Activated T-cell treated with anti-CD3 and anti-CD28 coated beads for 24 hours (primary cell): ENCODE measurements at places on chromosomes 1 and 21.
A peak's percentile ranks its signal among the peaks of the same experiment; 100 is the strongest.

GRCh38 chr21:31030367-31031106 is 7.7 kb downstream of the KRTAP19-8 start:
- DNase-seq, result no peak

DNA sequence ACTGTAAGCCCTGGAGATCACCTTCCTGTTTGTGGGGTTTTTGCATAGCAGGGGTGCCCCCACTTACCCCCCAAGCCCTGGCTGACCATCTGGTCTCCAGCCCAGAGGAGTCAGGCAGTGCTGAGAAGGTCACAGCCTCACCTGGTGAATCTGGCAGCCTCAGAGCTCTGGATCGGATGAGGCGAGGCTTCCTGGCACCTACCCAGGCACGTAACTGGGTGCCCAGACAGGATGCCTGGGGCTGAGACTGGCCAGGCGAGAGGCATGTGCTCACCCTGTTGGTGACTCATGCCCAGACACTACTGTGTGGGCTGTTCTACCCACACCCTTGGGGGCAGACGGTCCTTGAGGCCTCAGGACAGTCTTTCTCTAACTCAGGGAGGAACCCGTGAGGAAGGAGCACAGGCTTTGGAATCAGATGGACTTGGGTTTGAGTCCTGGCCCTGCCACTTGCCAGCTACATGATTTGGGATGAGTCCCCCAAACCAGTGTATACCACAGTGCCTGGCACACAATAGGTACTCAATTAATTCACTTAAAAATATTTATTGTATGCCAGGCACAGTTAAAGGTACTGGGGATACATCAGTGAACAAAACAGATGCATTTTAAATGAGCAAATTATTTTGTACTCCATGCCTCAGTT is 15.1 kb upstream of the PADI3 start:
- DNase-seq, result no peak

GRCh38 chr1:226223157-226223785 is at the start of gene MIXL1:
TSS of gene MIXL1 (plus strand) at chr1:226223664. CDS start at chr1:226223682, 18 bp downstream.
- DNase-seq, result no peak

GRCh38 chr1:23836037-23836436 is 10.8 kb upstream of the HMGCL start:
- no peak for DNase-seq

GRCh38 chr1:6357243-6357936 is 36.2 kb downstream of the ACOT7 start:
- DNase-seq, result no peak

- no peak for DNase-seq
Observed at GRCh38 chr21:30186242-30186641, 19.6 kb upstream of the CLDN17 start.

- DNase-seq, result no peak
Observed at GRCh38 chr1:187819086-187819485, 990.3 kb downstream of the PLA2G4A start.

- DNase-seq, result no peak
Observed at GRCh38 chr1:162347281-162347680, 29.4 kb downstream of the SPATA46 start.

GRCh38 chr1:102790997-102791396 is 317.3 kb downstream of the COL11A1 start:
- no peak for DNase-seq

GRCh38 chr1:105210747-105211146 is 1461.0 kb downstream of the AMY1C start:
- no peak for DNase-seq

DNA sequence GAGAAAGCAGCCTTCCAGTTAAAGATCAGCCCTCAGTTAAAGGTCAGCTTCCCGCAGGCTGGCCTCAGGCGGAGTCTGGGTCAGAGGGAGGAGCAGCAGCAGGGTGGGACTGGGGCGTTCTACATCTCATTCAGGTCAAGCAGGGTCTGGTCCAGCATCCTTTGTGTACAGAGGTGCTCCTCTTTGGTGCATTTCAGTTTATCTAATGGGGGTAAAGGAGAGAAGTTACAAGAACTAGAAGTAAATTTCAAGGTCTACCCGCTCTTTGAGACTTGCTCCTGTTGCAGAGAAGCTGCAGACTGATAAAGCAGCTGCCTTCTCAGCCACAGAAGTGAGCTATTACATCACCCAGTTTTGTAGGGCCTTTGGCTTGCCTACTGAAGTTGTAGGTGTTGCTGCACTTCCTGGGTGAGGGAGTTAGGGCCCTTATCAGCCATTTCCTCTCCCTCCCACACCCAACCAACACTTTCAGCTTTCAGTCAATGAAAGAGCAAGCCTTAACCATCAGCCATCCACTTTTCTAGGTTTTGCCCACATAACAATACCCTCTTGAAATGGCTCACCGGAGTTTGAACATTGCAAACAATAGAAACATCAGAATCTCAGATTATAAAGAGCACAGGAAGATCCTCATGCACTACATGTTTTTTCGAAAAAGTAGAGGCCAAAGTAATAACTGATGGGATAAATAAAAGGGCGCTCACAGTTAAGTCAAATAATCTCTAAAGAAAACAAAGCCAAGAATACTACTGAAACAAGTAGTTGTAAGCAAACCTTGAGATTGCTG is 2.8 kb upstream of the NUP210L start:
- DNase-seq, result peak; percentile 61

- DNase-seq, result no peak
Observed at GRCh38 chr1:83631851-83632250, 367.1 kb downstream of the TTLL7 start.

DNA sequence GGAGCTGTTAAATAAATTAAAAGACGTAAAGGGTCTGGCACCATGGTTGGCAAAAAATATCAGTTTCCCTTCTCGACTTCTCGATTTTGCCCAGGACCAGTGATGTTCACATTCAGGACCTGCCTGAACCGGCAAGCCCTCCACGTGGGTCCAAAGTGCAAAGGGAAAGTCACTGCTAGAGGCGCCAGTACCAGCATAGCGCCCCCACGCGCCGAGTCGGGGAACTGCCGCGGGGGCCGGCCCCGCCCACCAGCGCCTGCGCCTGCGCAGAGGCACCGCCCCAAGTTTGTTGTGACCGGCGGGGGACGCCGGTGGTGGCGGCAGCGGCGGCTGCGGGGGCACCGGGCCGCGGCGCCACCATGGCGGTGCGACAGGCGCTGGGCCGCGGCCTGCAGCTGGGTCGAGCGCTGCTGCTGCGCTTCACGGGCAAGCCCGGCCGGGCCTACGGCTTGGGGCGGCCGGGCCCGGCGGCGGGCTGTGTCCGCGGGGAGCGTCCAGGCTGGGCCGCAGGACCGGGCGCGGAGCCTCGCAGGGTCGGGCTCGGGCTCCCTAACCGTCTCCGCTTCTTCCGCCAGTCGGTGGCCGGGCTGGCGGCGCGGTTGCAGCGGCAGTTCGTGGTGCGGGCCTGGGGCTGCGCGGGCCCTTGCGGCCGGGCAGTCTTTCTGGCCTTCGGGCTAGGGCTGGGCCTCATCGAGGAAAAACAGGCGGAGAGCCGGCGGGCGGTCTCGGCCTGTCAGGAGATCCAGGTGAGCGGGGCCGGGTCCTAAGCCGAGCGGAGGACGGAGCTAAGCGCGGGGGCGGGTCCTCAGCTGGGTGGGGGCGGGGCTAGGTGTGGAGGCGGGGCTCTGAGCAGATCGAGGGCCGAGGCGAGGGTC is at the start of gene PINK1:
PINK1 (plus strand) TSS at position 269 of the 875 bp plus-strand sequence; CDS start at position 360, 91 bp downstream.
- DNase-seq, result peak; percentile 83

DNA sequence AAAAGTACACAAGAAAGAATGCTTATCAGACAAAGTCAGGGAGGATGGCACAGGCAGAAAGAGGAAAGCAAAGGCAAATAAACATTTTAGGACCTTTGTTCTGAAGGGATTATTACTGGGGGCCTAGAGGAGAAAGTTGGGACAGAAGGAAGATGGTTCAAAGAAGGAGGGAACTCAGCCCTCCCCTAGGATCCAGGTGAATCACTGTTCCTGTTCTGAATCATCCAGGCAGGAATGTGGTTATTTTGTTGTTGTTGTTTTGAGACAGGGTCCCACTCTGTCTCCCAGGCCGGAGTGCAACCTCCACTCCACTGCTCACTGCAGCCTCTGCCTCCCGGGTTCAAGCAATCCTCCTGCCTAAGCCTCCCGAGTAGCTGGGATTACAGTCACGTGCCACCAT is 38.5 kb upstream of the PSEN2 start:
- DNase-seq, result no peak

GRCh38 chr1:72763481-72763880 is 481.1 kb upstream of the NEGR1 start:
- DNase-seq, result no peak

DNA sequence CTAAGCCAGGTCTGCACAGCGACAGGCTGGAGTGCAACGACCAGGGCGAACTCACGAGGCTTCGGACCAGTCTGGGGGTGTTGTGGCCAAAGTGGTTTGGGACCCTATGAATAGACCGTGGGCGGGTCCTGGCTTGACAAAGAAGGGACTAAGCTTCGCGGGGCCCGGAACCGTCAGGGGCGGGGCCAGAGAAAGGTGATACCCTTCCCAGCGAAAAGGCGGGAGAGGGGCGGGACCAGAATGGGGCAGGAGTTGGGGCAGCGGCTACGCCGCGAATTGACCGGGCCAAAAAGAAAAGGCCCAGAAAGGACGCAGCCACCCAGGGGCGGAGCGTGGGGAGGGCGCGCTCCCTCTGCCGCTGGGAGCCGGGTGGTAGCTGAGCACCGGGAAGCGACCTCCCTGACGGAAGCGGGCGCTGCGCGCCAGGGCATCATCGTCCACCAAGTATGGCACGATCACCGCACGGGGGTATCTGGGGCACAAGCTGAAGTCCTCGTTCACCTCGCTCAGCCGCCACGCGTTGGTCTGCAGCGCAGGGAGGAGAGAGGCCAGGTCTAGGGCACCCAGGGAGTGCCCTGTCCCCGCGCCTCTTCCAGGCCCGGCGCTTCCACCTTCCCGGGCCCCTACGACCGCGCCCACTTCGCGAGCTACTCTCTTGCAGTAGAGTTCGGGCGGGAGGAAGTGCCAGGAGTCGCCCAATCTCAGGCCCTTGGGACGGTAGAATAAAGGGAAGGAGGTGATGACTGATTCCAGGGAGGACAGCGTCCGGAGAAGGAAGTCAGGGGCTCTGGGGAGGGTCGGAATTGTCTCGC is 6.7 kb upstream of the FAM167B start:
- no peak for DNase-seq

- no peak for DNase-seq
Observed at GRCh38 chr1:10803971-10804820, 7.8 kb upstream of the CASZ1 start.

DNA sequence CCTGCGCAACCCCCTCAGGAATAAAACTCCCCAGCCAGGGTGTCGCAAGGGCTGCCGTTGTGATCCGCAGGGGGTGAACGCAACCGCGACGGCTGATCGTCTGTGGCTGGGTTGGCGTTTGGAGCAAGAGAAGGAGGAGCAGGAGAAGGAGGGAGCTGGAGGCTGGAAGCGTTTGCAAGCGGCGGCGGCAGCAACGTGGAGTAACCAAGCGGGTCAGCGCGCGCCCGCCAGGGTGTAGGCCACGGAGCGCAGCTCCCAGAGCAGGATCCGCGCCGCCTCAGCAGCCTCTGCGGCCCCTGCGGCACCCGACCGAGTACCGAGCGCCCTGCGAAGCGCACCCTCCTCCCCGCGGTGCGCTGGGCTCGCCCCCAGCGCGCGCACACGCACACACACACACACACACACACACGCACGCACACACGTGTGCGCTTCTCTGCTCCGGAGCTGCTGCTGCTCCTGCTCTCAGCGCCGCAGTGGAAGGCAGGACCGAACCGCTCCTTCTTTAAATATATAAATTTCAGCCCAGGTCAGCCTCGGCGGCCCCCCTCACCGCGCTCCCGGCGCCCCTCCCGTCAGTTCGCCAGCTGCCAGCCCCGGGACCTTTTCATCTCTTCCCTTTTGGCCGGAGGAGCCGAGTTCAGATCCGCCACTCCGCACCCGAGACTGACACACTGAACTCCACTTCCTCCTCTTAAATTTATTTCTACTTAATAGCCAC is 696 bp downstream of the TGFB2 start:
- DNase-seq, result no peak

DNA sequence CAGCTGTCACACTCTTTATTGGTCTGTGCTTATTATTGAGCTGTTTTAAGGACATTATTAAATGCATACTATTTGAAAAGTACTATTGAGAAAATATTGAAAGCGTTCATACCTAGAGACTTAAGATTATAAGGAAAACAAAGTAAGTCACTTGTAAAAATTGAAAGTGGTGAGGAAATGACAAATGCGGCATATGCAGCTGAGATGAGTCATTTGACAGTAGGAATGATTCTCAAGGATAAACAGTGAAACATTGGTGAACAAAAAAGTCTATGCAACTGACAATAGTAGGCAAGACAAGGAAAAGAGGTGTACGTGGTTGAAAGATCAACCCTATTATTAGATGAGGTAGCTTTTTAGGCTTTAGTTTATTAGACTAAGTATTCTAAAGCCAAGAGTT is 82.6 kb upstream of the MAP10 start:
- DNase-seq, result no peak

DNA sequence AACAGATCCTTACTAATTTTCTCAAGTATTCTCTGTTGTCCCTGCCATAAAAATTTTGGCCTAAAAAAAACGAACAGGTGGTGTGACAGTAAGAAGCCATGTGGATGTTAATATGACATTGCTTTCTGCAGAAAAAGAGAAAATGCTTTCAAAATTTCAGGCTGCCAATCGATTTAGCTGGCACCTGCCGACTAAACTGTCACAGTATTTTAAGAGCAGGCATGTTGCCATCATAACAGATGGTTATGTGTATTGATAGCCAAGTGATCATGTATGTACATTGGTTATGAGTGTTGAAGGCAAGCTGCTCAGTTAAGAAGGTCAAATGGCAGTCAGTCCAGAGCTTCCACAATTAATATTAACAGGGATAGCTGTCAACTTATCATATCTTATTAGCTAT is 1017.0 kb downstream of the MRPL39 start:
- DNase-seq, result no peak

DNA sequence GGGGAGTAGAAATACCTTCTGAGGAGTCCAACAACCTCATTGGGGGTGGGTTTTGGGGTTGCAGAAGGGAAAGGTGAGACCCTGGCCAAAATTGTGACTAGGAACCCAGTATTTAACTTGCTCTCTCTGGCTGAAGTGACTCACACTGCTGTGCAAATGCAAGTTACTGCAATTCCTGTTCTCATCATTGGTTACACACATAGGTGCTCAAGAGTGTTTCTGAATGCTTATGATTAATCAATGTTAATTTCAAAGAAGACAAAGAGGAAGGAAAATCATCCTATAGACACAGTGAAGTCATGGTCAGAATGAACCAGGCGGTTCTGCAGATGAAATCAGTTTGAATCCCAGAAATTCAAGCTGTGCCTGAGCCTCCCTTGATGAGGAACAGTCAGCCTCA is 3.1 kb downstream of the ASCL5 start:
- no peak for DNase-seq

GRCh38 chr1:155650231-155650757 is 38.3 kb downstream of the YY1AP1 start:
- no peak for DNase-seq

DNA sequence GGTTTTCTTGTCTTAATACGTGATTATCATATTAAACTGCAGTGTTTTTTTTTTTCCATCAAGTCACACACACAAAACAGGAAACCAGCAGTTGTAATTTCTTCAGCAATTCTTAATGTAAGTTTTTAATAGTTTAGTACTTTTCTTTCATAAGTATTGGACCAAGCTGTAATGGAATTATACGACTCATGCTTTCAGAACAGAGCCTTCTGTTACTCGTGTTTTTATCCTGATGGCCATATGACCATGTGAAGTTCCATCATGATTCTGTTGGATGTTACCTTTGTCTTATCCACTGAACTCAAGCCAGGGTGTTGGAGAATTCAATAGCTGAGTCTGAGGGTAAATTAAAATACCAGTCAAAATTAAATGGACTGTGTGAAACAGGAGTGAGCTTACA is 72.0 kb upstream of the S1PR1 start:
- no peak for DNase-seq

GRCh38 chr21:23968008-23968407 is 1639.3 kb downstream of the MRPL39 start:
- DNase-seq, result no peak

- no peak for DNase-seq
Observed at GRCh38 chr21:37793660-37794059, 122.6 kb downstream of the KCNJ6 start.
